Esophagus squamous epithelium (tissue), 5 donors: ENCODE measurements at places on chromosomes 11 and 22.

GRCh38 chr11:120400564-120401364, 64.6 kb downstream of the ARHGEF12 start:
- no peak for DNase-seq

DNA sequence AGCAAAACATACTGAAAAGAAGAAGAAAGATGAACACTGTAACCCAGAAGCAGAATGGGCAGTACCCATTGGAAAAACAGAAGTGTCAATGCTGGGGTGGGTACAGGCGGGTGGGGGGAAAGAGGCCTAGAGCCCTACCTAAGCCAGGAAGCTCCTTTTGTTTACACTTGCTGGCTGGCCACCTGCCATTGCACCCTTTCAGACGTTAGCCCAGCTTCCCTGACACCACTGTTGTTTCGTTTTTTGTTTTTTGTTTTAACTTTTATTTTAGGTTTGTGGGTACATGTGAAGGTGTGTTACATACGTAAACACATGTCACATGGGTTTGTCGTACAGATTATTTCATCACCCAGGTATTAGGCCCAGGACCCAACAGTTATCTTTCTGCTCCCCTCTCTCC, 55.4 kb downstream of the PLEKHA7 start:
- no peak for DNase-seq

GRCh38 chr11:43567396-43567975, 113.1 kb upstream of the HSD17B12 start:
- no peak for DNase-seq

DNA sequence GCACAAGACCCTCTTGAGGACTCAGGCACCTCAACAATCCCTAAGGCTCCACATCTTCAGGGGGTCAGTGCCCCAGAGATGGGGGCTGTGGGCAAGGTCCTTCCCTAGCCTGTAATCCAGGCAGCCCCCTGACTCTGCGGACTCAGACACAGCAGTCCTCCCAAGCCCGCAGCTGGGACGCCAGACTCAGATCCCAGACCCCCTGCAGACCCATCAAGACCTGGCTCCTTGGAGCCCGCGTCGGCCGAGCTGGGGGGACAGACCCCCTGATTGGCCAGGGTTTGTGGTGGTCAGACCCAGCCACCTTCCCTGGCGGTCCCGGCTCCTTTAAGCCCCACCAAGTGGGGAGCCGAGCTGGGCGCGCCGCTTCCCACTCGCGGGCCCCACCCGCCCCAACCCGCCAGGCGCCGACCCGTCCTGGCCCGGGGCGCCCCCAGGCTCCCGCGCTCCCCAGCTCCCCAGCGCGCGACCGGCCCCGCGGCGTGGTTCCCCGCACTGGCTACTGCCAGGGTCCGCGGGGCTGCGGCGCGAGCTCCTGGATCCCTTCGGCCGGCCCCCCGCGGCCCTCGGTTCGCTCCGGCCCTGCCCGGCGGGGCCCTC, 458 bp downstream of the OSBPL5 start:
- no peak for DNase-seq

GRCh38 chr22:23088199-23088604, 17.9 kb downstream of the GNAZ start:
- no peak for DNase-seq

DNA sequence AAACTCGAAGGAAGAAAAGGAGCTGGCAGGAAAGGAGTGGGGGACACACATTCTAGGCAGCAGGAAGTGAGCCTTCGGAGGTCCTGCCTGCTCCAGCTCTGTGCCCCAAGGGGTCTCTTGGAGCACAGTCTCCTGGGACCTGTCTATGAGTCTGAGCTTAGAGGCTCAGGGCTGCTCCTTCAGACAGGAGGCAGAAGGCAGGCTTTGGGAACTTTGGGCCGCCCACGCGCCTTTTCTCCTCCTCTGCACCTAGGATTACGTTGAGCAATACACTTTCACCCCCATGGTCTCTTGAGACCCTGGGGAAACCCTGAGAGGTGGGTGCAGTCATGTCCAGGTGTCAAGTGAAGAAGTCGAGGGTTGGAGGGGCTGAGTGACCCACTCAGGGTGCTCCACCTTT, 965 bp downstream of the TCN2 start:
- DNase-seq: no peak
